ENCODE measurements at places on chromosomes 4 and X.

GRCh38 chr4:87489678-87490077, 39.5 kb downstream of the SPARCL1 start:
- DNase-seq, result no peak

DNA sequence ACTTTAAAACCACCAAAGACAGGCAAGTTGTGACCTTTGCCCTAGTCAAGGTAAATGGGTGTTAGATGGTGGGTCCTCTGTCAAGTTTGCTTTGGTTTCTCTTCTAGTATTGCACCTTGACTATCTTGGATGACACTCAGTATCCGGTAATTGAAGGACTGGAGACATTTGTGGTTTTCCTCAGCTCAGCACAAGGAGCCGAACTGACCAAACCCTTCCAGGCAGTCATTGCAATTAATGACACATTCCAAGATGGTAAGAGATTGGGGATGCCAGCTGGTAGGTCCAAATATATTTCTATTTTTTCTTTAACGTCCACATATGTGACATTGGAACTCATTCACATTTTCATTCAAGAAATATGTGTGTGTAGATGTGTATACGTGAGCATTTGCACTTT, 69.3 kb upstream of the ANXA3 start:
- DNase-seq, result no peak

GRCh38 chrX:2263203-2263602, 237.6 kb downstream of the DHRSX start:
- DNase-seq, result no peak

DNA sequence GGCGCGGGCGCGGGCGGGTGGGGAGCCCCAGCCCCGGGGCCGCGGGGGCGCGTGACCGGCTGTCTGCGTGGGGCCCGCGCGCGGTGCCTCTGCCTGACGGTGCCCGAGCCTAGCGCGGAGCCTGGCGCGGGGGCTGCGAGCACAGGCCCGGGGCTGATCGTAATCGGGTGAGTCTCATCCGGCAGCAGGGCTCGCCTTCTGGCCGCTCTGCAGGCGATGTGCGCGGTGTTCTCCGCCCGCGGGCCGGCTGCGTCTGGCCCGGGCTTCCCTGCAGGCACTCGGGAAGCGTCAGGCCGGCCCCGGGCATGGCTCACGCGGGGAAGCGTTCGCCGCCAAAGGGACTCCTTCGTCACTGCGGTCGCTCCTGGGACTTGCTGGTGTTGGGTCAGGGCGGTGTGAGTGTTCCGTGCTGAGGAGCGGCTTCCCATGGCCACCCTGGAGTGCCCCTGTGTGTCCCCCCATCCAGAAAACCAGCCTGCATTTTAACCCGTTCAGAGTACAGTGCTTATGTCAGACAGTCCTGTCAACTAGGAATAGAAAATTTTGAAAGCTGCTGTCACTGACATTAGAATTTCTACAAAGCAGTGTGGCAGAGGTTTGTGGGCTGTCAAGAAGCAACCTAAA, 40.6 kb downstream of the FAM149A start:
- DNase-seq, result no peak

- no peak for DNase-seq
Measured at GRCh38 chr4:8289151-8289750, 19.7 kb downstream of the HTRA3 start.

GRCh38 chr4:41299486-41299885, 42.8 kb downstream of the UCHL1 start:
- DNase-seq, result no peak

GRCh38 chr4:55399581-55399980, 3.8 kb downstream of the TMEM165 start:
- no peak for DNase-seq

DNA sequence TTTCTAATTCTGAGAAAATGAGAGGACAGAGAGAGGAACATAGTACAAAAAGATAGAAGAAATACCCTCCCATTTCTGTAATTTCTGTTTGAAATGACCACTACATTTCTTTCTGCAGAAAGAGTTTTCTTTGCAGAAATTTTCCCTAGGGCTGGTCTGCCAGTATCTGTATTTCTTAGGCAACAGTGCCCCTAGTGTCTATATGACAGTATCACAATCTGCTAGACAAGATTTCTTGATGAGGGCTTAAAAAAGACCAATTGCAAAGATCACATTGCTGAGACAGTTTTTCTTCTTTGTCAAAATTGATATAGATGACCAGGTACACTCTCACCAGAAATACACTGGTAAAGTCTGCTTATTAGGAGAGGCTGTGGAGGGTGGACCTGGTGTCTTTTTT, 81.0 kb upstream of the ZDHHC15 start:
- no peak for DNase-seq

- DNase-seq, result no peak
Measured at GRCh38 chr4:88526221-88526815, 2.7 kb upstream of the PYURF start.

- DNase-seq, result no peak
Measured at GRCh38 chr4:55018978-55019377, 106.4 kb downstream of the KDR start.

- peak; percentile 9 for DNase-seq
Measured at GRCh38 chrX:41561045-41561444, 113.9 kb downstream of the NYX start.

GRCh38 chr4:102342404-102343074, 2.7 kb downstream of the SLC39A8 start:
- DNase-seq, result no peak

DNA sequence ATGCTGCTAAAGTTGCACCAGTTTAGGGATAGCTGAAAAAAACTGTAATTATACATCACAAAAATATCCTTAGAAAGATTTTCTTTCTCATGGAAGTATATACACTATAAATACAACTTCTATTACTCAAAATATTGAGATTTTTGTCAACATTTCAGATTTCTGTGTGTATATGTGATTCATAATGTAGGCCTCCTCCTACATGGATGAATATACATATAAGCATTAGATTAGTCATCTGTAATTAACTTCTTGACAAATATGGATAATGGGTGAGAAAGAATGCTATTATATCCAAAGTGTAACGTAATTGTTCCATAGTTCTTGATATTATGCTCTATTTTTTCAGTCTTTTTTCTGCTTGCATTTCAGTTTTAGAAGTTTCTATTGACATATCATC, 124.9 kb downstream of the CBLL2 start:
- DNase-seq, result no peak

DNA sequence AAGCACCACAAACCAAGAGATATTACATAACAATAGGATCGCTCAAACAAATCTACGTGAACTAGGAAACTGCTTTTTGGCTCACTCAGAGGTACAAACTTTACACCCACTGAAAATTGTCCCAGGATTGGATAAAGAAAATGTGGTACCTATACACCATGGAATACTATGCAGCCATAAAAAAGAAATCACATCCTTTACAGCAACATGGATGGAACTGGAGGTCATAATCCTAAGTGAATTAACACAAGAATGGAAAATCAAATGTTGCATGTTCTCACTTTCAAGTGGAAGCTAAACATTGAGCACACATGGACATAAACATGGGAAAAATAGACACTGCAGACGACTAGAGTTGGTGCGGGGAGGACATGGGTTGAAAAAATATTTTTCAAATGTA, 207.8 kb downstream of the CBR4 start:
- DNase-seq, result no peak

DNA sequence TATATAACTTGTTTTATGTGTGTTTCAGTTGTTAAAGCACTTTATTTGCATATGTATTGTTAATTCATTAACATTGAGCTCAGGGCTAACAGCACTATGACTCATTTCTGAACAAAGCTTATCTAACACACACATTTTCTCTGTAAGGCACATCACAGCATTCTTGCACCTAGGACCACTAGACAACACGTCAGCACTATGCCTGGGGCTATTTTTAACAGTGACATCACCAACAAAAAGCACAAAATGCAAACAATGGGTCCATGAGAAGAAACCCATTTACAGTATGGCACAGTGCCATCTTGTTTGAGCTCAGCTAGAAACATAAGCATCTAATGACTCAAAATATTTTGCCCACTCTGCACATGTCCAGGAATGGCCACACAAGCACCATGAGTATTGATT, 124.4 kb downstream of the RELL1 start:
- DNase-seq, result no peak

GRCh38 chr4:25687773-25688172, 32.1 kb downstream of the SLC34A2 start:
- DNase-seq, result no peak

- no peak for DNase-seq
Measured at GRCh38 chrX:154460326-154460725, 2.2 kb downstream of the PLXNA3 start.
